ENCODE measurements at places on chromosomes 5 and 9.

GRCh38 chr5:107783551-107783950 lies 112.8 kb upstream of the EFNA5 start:
- no peak for DNase-seq

GRCh38 chr9:3360245-3360644 lies 165.6 kb downstream of the RFX3 start:
- no peak for DNase-seq

GRCh38 chr9:136950656-136951276 lies 1.3 kb upstream of the LCN12 start:
- no peak for DNase-seq

- DNase-seq, result no peak
These were observed 33.4 kb downstream of the LPCAT1 start for GRCh38 chr5:1490376-1490775.

DNA sequence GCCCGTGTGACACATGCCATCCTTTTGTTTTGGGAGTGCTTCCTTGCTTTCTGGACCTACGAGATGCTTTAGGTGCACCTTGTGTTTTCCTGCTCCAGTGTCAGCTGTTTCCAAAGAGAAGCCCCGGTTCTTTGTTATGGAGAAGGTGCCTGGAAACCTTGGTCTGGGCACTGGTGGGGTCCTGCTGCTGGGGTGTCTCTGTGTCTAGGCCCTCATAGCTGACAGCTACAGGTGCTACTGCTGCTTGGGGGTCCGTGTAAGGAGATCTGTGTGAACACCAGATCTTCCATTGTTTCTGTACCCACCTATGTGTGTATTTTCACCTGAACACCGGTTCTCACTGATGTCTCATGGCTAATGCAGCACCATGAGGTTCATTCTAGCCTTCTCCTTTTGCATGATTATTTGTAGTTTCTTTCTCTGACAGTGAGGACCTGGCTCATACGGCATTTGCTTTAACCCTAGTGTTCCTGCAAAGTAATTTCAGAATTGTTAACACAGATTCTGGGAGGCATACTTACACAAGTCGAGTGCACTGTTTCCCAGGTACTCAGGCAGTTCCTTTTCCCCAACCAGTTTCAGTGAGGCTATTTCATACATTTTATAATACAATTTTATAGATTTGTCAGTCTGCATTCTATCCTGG lies 13.2 kb upstream of the FAM120AOS start:
- no peak for DNase-seq
